ENCODE measurements at places on chromosomes 12 and 14.

GRCh38 chr12:6928703-6929407 lies 1.1 kb downstream of the ATN1 start:
- DNase-seq, result no peak

GRCh38 chr12:53602176-53602864 lies 23.9 kb downstream of the ATF7 start:
- DNase-seq, result no peak

DNA sequence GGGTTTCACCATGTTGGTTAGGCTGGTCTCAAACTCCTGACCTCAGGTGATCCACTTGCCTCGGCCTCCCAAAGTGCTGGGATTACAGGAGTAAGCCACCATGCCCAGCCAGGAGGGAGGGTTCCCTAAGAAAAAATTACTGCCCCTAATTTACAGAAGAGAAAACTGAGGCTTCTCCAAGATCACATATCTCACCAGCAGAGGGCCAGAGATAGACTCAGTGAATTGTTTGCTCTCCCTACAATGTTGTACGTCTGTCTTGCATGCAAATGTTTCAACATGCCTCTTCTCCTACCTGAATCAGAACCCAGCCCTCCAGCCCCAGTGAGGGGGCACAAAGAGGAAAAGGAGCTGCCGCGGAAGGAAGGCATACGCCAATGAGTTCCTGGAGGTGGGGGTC lies 48.3 kb upstream of the TMEM263 start:
- DNase-seq, result no peak

GRCh38 chr12:51534216-51535074 lies 56.6 kb upstream of the SCN8A start:
- no peak for DNase-seq

DNA sequence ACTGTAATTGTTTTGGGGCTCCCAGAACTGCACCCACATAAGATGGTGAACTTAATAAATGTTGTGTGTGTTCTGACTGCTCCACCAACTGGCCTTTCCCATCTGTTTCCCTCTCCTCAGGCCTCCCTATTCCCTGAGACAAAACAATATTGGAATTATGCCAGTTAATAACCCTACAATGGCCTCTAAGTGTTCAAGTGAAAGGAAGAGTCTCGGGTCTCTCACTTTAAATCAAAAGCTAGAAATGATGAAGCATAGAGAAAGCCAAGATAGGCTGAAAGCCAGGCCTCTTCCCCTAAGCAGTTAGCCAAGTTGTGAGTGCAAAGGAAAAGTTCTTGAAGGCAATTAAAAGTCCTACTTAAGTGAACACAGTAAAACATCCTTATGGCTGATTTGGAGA lies 13.4 kb downstream of the ACOT6 start:
- DNase-seq, result no peak

GRCh38 chr12:116674643-116675183 lies 63.2 kb downstream of the SPRING1 start:
- DNase-seq, result no peak

DNA sequence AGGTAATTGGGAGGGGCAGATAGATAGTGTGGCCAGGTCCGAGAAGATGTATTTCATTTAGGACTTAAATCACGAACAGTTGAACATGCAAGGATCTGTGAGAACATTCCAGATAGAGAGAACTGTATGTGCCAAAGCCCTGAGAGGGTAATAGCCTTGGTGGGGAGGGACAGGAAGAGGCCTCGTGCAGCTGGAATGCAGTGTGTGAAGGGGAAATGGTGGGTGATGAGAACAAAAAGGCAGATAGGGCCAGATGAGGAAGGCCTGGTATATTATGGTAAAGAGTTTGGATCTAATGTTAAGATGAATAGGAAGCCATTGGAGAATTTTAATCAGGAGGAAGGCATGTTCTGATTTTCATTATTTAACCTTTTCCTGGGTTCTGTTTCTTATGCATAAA lies 136.3 kb downstream of the TPH2 start:
- no peak for DNase-seq

DNA sequence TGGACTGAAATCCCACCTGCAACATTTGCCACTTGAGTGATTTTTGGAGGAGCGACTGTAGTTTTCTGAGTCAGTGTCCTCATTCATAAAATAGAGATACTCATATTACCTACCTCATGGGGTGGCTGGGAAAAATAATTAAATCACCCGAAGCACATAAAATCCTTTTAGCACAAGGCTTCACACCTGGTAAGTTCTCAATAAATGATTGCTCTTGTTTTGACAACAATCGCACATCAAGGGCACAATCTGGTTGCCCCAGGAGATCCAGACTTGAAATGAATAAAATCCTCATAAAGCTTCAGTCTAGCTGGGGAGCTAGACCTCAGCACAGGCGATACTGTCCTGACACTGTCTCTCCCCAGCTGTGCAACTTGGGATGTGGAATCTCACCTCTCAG lies 76.0 kb upstream of the CCDC60 start:
- no peak for DNase-seq

GRCh38 chr14:90883782-90884181 lies 67.6 kb upstream of the TTC7B start:
- DNase-seq, result no peak
